NCI-H1092 treated with DMSO at 0.1 percent for 48 hours (cell line): ENCODE measurements at places on chromosomes 2 and 18.
A peak's percentile ranks its signal among the peaks of the same experiment; 100 is the strongest.

DNA sequence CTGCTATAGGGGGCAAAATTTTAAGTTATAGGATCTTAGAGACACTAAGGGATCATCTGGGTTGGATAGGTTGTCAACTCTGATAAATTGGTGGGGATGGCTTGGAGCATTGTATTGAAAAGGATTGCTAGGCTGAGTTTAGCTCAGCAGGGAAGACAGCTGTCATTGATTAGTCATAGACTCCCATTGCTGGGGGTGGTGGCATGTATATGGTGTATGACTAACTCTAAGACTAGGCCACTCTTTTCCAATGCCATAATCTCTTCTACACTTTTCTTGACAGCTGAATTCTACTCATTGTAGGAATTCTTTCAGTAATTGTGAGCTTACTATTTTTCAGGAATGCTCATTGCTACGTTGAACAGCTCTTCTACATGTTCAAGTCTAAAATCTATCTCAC lies 81.3 kb upstream of the PELI1 start:
- DNase-seq: no peak

- peak; percentile 16 for DNase-seq
Observed at GRCh38 chr2:110755491-110756078, 23.2 kb downstream of the ACOXL start.

GRCh38 chr2:32008805-32009515 lies 1.8 kb downstream of the MEMO1 start:
- no peak for DNase-seq

DNA sequence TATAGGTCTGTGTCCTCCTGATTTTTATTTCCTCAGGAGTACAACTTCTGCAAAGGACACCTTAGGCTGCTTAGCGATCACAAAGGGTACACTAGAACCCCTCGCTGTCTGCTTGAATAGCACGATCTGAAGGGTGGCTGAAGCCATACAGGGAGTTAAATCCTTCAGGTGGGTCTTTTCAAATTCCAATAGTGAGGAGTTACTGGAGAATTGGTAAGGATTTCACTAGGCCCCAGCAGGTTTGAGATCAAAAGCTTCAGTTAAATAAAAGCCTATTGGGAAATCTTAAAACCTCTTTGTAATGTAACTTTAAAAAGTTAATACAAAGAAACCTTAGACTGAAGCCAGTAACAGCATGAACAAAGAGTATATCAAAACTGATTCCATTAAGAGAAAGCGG lies 613.1 kb downstream of the ZEB2 start:
- DNase-seq: no peak

DNA sequence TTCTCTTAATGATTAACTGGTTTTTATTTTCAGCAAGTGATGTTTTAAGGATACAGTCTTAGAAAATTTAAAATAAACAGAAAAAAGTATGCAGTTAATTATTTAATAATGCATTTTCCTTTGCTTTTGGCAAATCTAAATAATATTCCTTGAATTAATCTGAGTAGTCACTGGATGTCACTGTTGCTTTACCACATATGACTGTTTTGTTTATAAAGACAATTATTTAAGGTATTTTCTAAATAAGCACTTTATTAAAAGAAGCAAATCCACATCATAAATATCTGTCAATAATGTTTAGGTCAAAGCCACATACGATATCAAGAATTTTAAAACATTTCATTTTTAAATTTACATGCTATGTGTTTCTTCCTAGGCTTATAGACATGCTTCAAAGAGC lies 40.6 kb upstream of the TFPI start:
- peak; percentile 5 for DNase-seq
